ENCODE measurements at places on chromosomes 4 and X.

DNA sequence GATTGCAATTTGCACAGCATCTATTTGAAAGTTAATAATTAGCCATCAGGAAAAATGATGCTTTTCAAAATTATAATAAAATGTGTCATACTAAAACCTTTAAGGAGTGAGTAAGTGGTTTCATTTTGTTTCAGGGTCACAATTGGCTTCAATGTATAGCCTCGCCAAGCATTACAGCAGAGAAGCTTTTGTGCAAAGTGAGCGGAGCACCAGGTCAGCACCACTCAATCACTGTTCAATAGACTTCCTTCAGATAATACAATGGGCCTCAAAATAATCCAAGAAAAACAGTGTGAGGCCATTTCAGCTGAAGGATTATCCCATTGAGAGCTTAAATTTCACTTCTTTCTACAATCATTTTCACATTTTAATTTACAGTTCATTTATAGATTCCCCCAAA is 409.2 kb upstream of the SLIT2 start:
- no peak for DNase-seq

DNA sequence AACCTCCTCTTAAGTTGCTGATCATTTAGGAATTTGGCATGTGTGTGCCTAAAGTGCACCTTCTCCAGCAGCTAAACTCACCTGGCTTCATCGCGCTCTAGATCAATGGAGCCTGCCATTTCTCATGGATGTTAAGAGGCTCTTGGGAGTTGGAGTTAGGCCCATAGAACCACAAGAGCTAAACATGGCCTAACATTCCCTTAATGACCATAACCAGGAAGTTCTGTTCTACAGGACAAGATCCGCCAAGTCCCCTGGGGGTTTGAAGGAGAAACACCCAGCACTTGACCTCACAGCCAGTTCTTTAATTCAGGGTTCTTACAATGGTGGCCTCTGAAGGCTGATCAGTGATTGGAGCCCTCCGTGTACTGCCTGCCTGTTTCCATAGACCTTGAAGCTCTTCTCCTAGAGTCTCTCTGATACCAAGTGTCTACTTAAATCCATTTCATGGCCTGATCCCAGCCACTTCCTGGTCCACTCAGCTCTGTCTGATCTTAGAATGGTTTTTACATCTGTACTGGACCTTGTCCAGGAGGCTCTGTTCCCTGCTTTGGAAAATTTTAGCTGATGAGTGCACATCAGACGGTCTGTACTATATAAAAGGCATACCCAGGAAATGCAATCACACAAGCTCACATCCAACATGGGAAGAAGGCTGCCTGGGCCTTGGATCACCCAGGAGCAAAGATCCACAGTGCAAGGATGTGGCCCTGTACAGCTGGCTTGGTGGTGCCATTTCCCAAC is 45.1 kb downstream of the RPS3A start:
- DNase-seq: no peak

GRCh38 chrX:17098516-17099247 is 152.2 kb downstream of the REPS2 start:
- no peak for DNase-seq

- no peak for DNase-seq
Measured at GRCh38 chr4:184803874-184804273, 21.9 kb downstream of the ACSL1 start.

- no peak for DNase-seq
Measured at GRCh38 chrX:153770601-153771414, 6.8 kb downstream of the PLXNB3 start.

DNA sequence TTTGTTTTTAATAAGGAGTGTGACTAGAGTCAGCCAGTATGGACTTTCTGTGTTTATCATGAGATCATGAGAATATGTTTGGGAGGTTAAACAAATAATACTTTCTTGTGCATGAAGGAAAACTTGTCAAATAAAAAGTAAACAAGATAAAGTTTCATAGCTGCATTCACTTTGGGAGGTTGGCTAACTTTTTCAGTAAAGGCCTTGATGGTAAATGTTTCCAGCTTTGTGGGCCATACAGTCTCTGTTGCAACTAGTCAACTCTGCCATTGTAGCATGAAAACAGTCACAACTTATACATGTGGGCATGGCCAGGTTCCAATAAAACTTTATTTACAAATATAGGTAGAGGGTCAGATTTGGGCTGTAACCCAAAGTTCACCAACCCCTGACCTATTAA is 150.4 kb downstream of the MID1 start:
- DNase-seq: no peak

DNA sequence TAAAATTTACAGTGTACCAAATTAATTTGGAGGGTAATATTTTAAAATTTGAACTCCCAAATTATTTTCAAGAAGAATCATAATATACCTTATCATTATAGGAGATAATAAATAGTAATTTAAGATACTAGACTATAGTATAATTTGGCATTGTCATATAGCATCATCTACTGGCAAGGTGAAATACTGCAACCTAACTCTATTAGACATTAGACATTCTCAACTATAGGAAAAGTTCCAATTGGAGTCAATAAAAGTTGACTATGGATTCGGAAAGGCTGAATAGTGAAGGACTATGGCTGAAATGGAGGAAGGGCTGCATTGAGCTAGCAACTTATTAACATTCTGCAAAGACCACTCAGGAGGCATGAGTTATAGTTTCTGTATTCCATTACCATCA is 113.0 kb downstream of the PRDM5 start:
- DNase-seq: no peak
